ENCODE measurements at places on chromosomes 1 and 21.

DNA sequence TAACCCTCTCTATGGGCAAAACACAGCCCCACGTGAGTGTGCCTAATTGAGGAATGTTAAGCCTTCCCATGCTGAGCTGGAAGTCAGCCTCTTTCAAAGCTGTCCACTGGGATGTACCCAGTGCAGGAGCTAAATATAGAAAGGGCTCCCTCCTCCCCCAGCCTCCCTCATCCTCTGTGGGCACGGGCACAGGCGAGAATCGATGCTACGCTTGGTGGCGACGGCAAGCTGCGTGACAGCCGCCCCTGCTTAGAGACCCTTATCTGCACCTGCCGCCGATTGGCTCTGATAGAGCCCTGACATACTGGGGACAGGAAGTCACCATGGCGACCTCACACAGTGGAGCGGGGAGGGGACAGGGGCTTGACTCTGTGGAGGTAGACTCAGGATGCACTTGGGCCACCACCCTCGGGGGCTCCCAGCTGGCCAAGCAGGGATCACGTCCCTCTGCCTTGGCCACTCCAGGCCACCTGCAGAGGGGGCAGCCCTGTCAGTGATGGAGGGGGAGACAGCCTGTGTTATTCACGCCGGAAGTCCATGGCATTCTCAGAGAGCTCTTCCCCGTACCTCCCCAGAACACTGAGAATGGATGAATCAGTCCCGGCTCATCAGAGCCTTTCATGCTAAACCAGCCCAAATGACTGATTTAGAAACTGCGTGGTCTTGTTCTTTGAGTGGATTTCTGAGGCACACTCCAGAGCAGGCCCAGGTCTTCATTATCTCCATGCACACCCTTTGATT, 84.8 kb downstream of the KCND3 start:
- peaks cover 7% of the 10 kb centered on the region for H3K4me1 ChIP-seq
- peak; percentile 37 for DNase-seq
- no peaks in the 10 kb centered on the region for H3K36me3 ChIP-seq

GRCh38 chr1:200311256-200311655, 98.6 kb downstream of the ZNF281 start:
- no peaks in the 10 kb centered on the region for H3K36me3 ChIP-seq
- H3K27me3 ChIP-seq, result peaks cover 34% of the 10 kb centered on the region
- no peak overlapping the region for H3K4me3 ChIP-seq
- H3K27ac ChIP-seq, result no peak overlapping the region
- H3K4me1 ChIP-seq, result peaks cover 8% of the 10 kb centered on the region
- no peak for DNase-seq

DNA sequence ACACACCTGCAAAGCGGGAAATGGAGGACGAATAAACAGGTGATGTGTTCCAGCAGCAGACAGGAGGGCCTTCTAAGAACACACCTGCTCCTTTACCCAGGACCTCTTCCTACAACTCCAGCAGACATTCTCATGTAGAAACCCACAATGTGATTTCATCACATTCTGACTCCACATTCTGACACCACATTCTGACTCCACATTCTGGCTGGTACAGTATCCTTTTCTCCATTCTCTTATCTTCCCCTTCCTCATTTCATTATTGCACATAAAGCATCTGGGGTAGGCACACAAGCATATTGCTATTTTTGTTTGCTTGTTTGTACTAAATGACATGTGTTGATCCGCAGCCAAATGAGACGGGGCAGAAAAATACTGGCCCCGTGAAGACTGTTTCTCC, 3.6 kb upstream of the ZNF124 start:
- no peaks in the 10 kb centered on the region for H3K27me3 ChIP-seq
- peaks cover 1% of the 10 kb centered on the region for H3K36me3 ChIP-seq
- no peak overlapping the region for H3K27ac ChIP-seq
- H3K4me3 ChIP-seq, result no peak overlapping the region
- peaks cover 1% of the 10 kb centered on the region for H3K4me1 ChIP-seq

- no peaks in the 10 kb centered on the region for H3K27me3 ChIP-seq
- H3K36me3 ChIP-seq, result no peaks in the 10 kb centered on the region
- H3K27ac ChIP-seq, result no peak overlapping the region
- no peak for DNase-seq
- no peaks in the 10 kb centered on the region for H3K4me1 ChIP-seq
- no peak overlapping the region for H3K4me3 ChIP-seq
Observed at GRCh38 chr1:212463565-212464285, 31.0 kb downstream of the NENF start.

- no peaks in the 10 kb centered on the region for H3K4me1 ChIP-seq
- H3K27me3 ChIP-seq, result no peaks in the 10 kb centered on the region
- no peaks in the 10 kb centered on the region for H3K36me3 ChIP-seq
Observed at GRCh38 chr1:209443975-209444651, 139.4 kb upstream of the CAMK1G start.

DNA sequence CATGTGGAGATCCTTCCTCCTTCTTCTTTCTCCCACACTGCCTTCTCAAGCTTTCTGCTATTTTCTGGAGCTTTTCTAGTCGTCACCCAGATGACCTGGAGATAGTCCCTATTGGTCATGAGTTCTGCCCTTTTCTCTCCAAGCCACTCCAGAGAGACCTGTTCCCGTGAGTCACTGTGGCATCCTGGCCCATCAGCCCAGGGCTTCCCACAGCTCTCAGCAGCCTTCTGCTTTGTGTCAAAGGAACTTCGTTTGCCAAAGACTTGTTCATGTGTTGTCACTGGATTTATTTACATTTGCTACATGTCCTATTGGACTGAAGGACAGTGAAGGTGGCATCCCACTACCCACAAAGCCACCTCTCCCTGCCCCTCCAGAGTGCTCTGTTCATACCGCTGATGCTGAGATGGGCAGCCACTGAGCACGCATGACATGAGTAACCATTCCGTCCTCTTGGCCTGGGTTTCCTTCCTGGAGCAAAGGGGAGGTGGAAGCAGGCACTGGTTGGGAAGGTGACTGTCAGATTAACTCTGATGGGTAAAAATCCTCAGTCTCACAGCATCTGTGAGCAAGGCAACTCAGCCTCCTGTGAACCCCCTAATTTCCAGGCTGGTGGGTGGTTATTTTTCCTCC, 119.2 kb downstream of the EDEM3 start:
- H3K4me1 ChIP-seq, result no peaks in the 10 kb centered on the region
- H3K27me3 ChIP-seq, result peaks cover 2% of the 10 kb centered on the region
- no peak overlapping the region for H3K4me3 ChIP-seq
- H3K27ac ChIP-seq, result no peak overlapping the region
- DNase-seq, result no peak
- no peaks in the 10 kb centered on the region for H3K36me3 ChIP-seq

DNA sequence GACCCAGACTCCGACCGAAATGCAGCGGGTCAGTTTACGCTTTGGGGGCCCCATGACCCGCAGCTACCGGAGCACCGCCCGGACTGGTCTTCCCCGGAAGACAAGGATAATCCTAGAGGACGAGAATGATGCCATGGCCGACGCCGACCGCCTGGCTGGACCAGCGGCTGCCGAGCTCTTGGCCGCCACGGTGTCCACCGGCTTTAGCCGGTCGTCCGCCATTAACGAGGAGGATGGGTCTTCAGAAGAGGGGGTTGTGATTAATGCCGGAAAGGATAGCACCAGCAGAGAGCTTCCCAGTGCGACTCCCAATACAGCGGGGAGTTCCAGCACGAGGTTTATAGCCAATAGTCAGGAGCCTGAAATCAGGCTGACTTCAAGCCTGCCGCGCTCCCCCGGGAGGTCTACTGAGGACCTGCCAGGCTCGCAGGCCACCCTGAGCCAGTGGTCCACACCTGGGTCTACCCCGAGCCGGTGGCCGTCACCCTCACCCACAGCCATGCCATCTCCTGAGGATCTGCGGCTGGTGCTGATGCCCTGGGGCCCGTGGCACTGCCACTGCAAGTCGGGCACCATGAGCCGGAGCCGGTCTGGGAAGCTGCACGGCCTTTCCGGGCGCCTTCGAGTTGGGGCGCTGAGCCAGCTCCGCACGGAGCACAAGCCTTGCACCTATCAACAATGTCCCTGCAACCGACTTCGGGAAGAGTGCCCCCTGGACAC, 534 bp downstream of the C1orf56 start:
- peak overlapping the region; percentile 87 for H3K4me3 ChIP-seq
- H3K36me3 ChIP-seq, result peaks cover 32% of the 10 kb centered on the region
- H3K27me3 ChIP-seq, result no peaks in the 10 kb centered on the region
- DNase-seq, result peak; percentile 42

GRCh38 chr21:42567861-42568260, 54.2 kb downstream of the SLC37A1 start:
- H3K36me3 ChIP-seq, result peaks cover 6% of the 10 kb centered on the region
- no peak overlapping the region for H3K27ac ChIP-seq
- no peaks in the 10 kb centered on the region for H3K27me3 ChIP-seq
- no peak overlapping the region for H3K4me3 ChIP-seq
- DNase-seq, result no peak

DNA sequence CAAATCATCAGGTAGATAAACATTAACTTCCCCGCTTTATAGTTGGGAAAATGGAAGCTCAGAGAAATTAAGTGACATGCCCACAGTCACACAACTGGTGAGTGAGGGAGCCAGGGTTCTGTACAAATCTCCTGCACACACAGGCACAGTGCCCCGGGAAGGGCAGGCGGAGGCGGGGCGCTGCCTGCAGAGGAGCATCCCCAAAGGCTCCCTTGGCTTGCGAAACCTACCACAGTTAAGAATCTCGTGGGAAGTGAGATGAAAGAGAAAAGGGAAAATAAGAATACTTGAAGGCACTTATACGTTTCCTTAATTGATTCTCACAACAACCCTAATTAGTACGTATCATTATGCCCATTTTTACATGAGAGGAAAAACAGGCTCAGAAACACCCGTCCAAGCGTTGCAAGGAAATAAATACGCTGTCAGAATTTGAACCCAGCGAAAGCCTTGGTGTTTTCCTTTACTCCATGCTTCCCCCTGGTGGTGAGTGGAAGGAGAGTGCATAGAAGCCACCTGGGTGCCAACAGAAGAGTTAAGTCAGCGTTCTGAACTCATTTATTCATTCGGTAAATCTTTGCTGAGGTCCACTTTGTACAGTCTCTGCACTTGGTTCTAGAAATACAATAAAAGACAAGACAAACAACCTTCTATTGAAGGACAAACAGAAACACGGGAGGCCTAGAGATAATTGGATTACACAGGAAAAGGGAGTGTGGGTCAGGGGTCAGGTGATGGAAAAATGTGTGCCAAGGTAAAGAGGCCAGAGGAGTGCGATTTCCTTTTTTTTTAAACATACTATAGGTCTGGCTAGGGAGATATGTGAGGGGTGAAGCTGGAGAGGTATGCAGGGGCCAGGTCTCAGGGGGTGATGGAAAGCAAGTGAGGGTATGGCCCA, 28.4 kb downstream of the ACP6 start:
- peaks cover 46% of the 10 kb centered on the region for H3K4me1 ChIP-seq
- H3K4me3 ChIP-seq, result no peak overlapping the region
- peak; percentile 45 for DNase-seq
- no peaks in the 10 kb centered on the region for H3K27me3 ChIP-seq
- peaks cover 20% of the 10 kb centered on the region for H3K36me3 ChIP-seq

GRCh38 chr1:161020509-161021164, at the start of gene F11R:
Gene F11R, minus strand, starts transcription at chr1:161021152. Its CDS starts 79 bp downstream, at chr1:161021073.
- no peaks in the 10 kb centered on the region for H3K36me3 ChIP-seq
- H3K27ac ChIP-seq, result peak within 1 kb of the TSS; percentile 87
- peaks cover 24% of the 10 kb centered on the region for H3K4me1 ChIP-seq
- peak; percentile 19 for DNase-seq
- peak within 1 kb of the TSS; percentile 93 for H3K4me3 ChIP-seq
- H3K27me3 ChIP-seq, result no peaks in the 10 kb centered on the region

DNA sequence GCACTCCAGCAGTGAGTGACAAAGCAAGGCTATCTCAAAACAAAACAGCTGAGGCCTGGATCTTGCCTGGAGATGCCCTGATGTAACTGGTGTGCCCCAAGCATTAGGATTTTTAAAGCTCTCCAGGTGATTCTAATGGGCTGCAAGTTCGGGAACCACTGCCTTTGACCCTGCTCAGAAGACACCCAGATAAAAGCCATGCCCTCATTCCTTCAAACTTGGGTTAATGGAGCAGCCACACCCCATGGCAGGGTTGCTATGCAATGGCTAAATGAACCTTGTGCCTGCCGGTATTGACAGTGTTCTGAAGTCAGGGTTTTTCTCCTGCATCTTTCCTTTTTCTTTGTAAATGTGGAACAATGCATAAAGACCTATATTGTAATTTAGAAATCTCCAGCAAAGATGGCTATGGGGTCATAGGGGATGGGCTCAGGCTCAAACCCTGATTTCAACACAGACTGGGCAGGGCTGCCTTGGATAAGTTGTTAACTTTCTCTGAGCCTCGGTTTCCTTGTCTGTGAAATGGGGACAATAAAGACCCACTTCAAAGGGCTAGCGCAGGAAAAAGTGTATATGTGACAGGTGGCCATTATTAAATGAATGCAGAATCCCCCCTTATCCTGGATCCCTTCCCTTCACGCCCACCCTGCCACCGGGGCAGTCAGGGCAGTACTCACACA, 453 bp downstream of the TFF3 start:
- no peaks in the 10 kb centered on the region for H3K27me3 ChIP-seq
- no peak overlapping the region for H3K4me3 ChIP-seq
- peaks cover 6% of the 10 kb centered on the region for H3K4me1 ChIP-seq
- no peak overlapping the region for H3K27ac ChIP-seq
- no peaks in the 10 kb centered on the region for H3K36me3 ChIP-seq

GRCh38 chr1:31183927-31184554, 55.6 kb downstream of the NKAIN1 start:
- no peaks in the 10 kb centered on the region for H3K36me3 ChIP-seq
- peaks cover 5% of the 10 kb centered on the region for H3K4me1 ChIP-seq
- H3K4me3 ChIP-seq, result no peak overlapping the region

GRCh38 chr1:14500041-14500440, 98.4 kb upstream of the KAZN start:
- no peak overlapping the region for H3K4me3 ChIP-seq
- H3K27ac ChIP-seq, result no peak overlapping the region
- no peak for DNase-seq
- H3K4me1 ChIP-seq, result peaks cover 3% of the 10 kb centered on the region

DNA sequence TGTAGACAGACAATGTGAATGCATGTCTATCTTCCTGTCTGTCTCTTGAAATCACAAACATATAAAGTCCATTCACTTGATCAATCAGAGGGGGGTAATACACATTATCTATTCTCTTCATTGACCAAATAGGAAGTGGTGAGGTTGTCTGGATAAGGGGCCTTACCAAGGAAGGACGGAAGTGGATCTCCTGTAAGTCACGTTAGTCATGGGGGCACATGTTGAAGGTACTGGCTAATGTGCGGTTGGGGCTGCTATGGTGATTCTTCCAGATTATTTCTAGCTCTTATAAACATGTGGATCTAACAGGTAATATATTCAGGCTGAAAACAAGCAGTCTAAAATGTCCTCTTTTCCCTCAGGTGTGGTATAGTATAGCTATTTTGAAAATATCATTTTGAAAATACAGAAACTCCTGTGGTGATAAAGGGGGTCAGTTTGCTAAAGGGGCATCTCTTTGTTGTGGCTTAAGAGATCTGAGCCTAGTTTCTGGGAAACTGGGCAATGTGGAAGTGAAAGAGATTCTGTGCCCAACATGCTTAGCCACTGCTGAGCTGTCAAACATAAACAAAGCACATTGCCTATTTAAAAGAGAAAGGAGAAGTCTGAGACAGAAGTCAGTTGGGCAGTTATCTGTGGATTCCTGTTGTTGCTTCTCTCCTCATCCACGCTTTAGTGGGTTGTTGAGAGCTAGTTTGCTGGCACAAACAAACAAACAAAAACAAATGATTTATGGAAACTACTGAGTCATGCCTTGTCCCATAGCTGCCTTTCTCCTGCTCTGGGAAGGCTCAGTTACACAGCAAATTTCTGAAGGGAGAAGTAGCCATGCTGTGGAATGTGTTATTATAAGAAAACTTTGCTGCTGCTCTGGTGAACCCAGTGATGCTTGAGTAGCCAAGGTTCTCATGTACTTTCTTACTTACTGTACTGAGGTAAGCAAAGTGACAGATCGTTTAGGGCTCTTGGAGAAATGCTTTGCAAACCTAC, 166.9 kb downstream of the HLX start:
- H3K27ac ChIP-seq, result peak overlapping the region; percentile 45
- no peaks in the 10 kb centered on the region for H3K36me3 ChIP-seq
- peaks cover 4% of the 10 kb centered on the region for H3K27me3 ChIP-seq
- DNase-seq, result no peak
